ENCODE measurements at places on chromosomes 2 and 18. TPM values are rescaled to one million over a fixed set of nuclear protein-coding genes. Genes with fewer than 3 reads are reported as not detected.

The BMP10 gene
- total RNA-seq = 0.27 TPM

The RTP5 gene
- total RNA-seq = not detected

GRCh38 chr2:36789181-36789804 is 92.8 kb downstream of the VIT start:
- no peak for DNase-seq

GRCh38 chr2:43305012-43305411 is 78.6 kb upstream of the ZFP36L2 start:
- DNase-seq = no peak

GRCh38 chr2:71500426-71501079 is 47.2 kb downstream of the DYSF start:
- DNase-seq = peak; percentile 72

GRCh38 chr2:158142568-158143332 is 41.1 kb downstream of the UPP2 start:
- no peak for DNase-seq

DNA sequence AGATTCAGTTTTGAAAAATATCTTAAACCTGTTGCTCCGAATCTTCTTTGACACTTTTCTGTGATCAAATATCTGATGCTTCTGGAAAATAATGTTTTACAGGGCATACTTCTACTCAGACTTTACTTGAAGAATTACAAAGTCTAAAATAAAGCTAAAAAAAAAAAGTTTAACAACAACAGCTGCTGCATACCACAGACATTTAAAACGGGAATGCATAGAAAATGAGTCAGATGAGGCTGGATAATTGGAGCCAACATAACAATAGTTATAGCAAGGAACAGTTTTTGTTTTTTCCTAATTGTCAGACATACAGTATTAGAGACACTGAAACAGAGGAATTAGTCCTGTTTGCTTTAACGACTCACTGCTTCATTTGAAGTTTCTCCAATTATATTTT is 1090.2 kb downstream of the SUCLG1 start:
- DNase-seq = no peak

DNA sequence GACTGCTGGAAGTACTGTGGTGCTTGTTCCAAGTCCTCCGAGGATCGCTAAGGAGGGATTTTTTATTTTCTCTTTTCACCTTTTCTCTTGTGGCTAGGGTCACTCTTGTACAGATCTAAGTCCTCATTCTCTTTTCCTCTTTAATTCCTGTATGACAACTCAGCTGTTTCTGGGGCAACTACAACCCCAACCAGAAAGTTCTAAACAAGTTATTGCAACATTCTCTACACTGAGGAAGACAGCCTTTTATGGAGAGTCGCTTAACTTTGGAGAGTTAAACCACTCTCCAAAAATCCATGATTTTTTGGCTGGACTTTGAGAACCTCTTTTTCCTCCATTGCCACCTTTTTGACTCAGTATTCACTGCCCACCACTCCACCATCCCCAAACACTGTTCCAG is 74.0 kb upstream of the SESTD1 start:
- DNase-seq = no peak
